Activated B cell treated with CpG ODN at 0.5 μM for 24 hours (primary cell): ENCODE measurements at places on chromosomes 7 and 10. TPM values are rescaled to one million over a fixed set of nuclear protein-coding genes. Genes with fewer than 3 reads are reported as not detected.

The CYP3A5 gene
- total RNA-seq: not detected in 2 replicates

The PDGFA gene
- 6.0 and 7.3 TPM in 2 replicates for total RNA-seq

The SPDYE8 gene
- total RNA-seq: not detected in 2 replicates

The HOXA1 gene
- total RNA-seq: 0.55 and 0.61 TPM in 2 replicates

The PRPS1L1 gene
- not detected in 2 replicates for total RNA-seq
